ENCODE measurements at places on chromosomes 2 and 18.

- DNase-seq, result no peak
Measured at GRCh38 chr2:127413782-127414637, 4.2 kb upstream of the PROC start.

DNA sequence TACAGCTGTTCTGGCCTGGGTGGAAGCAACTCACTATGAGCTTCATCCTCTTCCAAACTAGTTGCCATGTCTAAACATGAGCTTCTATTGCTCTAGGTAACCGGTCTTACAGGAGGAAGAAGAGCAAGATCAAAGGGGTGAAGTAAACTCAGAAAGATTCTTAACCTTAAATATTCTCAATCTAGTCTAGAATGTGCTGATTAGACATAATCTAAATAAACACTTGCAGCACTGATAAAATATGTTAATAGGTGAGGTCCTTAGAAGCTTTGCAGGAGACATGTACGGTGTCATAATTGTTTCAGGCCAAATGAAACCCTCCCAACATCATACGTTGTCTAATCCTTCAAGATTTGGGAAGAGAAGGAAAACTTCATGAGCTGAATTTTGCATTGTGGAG, 431.6 kb upstream of the FSHR start:
- DNase-seq, result no peak

DNA sequence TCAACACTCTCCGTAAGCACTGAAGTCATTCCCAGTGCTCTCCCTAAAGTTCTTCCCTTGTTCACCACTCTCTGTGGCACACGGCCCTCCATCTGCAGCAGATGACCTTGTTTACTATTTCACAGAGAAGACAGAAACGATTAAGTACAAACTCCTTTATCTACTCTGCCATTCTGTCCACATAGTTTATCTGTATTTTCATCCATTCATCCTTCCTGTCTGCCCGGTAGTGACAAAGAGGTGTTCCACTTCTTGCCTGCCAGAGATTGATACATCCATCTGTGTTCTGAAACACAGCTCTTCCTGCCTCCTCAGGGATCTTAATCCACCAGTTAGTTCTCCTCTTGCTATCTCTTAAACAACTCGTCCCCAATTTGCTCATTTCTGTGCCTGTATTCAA, 77.9 kb upstream of the CD226 start:
- DNase-seq, result no peak

GRCh38 chr2:132651115-132652045, 18.6 kb downstream of the LYPD1 start:
- DNase-seq, result no peak

- DNase-seq, result no peak
Measured at GRCh38 chr2:238574490-238575271, 148.0 kb downstream of the ASB1 start.

DNA sequence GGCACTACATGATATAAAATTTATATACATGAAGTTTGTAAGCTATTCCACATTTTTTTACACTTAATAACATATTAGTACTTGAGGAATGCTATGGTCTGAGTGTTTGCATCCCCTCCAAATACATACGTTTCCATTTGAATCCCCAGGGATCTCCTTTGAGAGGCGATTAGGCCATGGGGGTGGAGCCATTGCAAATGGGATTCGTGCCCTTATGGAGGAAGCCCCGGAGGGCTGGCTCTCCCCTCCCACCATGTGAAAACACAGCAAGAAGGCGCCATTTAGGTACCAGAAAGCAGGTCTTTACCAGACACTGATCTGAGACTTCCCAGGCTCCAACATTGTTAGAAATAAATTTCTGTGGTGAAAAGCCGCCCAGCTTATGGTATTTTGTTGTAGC, 20.8 kb upstream of the MBP start:
- no peak for DNase-seq

- DNase-seq, result no peak
Measured at GRCh38 chr18:3723554-3723953, 273.6 kb downstream of the TGIF1 start.

DNA sequence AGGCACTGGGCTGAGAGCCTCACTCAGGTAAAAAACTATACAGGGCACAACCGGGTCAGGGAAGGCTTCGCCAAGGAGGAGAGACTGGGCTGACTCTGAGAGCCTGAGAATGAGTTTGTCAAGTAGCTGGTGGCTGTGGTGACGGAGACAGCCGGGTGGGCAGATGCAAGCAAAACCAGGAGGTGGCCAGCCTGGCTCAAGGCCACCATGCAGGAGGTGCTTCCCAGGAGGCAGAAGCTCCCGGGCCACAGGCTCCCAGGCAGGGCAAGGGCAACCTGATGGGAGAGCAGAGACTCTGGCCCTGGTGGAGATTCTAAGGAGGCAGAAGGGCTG, 2.9 kb upstream of the INHBB start:
- DNase-seq, result no peak

DNA sequence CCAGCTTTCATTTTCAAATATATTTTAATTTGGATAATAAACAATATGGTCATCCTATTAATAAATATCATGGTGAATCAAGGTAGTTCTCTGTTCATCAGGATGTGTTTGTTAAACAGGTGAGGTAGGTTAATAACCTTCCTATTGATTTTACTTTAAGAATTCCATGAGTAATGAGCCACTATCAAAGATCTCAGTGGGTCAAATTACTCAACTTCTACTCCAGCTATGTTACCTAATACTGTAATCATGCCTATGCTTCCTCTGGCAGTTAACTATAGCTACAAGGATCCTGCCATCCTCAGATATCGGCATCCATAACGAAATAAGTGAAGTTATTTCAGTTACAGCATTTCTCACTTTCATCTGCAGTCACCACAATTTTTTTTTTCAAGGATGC, 289.6 kb upstream of the SLC8A1 start:
- DNase-seq, result no peak

- DNase-seq, result no peak
Measured at GRCh38 chr2:185433824-185434223, 304.8 kb upstream of the FSIP2 start.

DNA sequence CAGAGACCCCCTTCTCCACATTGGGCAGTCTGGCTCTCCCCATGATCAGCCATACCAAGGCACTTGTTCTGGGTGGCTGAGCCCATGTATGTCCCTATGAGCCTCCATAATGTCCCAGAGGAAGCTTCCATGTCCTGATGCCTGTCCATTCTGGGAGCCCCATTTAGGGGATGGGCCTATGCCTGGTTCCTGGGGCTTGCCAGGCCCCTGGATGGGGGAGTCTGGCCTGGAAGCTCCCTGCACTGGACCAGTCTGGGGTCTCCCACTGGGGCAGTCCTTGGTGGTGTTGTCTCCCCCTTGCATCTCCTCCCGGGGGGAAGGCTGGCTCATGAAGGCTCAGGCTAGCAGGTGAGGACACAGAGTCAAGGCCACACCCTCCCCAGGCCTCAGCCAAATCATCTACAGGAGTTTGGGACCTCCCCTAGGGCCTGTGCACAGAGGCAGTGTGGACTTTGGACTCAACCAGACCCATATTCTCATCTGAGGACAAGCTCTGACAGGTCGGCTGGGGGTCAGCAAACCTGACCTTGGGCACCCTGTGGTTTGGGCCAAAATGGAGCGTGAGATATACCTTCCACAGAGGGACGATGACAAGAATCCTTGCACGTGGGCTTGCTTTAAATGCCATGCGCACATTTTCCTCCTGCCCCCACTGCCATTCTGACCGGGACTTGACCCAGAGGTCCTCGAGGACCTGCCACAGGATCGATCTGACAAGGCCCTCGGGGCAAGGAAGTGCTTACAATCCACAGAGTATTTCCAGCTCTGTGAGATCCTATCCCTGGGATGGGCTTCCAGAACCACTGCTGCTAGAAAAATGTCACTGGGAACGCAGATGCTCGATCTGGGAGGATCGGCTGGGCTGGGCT, 38.8 kb downstream of the INHBB start:
- DNase-seq, result no peak

GRCh38 chr2:201269764-201270163, 9.4 kb downstream of the CASP8 start:
- DNase-seq, result no peak

DNA sequence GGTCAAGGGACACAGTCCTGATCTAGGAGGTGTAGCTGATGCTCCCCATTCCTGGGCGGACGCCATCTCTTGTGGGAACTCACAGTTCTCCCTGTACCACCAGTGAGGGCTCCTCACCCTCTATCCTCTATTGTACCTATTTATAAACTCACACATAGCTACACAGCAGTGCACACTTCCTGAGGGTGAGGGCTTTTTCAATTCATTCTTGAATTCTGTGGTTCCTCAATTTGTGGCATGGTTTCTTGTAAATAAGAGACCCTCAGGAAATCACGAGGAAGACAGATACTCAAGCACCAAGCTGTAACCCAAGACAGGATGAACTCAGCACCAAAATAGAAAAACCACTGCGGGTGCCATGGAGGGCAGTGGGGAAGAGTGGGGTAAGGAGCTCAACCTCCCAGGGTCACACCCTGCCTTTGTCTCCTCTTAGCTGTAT, 245.9 kb upstream of the PXDN start:
- DNase-seq, result no peak

- DNase-seq, result no peak
Measured at GRCh38 chr18:73614812-73615211, 532.8 kb downstream of the FBXO15 start.

DNA sequence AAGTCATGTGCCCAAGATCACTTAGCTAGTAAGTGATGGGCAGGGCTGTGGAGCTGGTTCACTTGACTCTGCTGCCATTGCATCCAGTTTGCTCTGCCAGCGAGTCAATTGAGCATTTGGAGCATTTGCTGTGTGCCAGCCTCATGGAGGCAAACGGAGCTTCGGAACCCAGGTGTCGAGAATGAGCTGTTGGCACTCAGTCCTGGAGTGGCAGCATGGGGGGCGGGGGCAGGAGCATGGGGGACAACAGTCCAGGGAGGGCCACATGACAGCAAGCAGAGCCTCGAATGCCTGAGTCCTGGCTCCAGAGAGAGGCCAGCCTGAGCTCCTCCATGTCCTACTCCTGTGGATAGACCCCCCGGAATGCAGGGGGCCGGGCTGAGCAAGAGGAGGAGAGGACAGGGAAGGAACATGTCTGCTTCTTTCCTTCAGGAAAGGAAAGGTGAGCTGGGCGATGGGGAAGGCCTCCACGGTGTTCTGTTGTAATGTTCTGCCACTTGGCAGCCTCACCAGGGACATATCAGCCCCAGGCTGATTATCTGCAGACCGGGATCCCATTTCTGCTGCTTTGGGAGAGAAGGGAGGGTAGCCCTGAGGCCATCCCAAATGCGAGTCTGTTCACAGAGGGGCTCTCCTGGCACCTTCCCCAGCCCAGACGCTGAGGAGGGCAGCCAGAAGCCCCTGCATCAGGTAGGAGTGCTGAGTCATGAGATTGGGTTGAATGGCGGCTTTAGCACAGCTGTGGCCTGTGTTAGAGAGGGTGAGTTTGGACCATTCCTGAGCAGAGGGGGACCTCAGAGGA, 59.6 kb downstream of the HPCAL1 start:
- DNase-seq, result no peak

DNA sequence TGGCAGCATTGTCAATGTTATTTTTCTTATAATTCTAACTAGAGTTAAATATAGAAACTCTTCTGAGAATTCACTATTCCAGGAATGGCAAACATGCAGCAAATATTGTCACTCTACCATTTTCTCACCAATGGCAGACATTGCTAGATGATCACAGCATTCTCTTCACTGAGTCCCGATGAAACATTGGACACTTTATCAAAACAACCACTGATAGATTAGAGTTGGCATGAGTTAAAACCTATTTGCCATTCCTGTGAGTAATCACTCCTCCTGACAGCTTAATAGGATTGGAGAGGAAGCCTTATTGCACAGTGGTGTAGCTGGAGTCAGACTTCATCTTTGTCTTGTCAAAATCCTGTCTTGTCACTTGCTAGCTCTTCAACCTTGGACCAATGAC, 163.9 kb upstream of the THUMPD2 start:
- no peak for DNase-seq

DNA sequence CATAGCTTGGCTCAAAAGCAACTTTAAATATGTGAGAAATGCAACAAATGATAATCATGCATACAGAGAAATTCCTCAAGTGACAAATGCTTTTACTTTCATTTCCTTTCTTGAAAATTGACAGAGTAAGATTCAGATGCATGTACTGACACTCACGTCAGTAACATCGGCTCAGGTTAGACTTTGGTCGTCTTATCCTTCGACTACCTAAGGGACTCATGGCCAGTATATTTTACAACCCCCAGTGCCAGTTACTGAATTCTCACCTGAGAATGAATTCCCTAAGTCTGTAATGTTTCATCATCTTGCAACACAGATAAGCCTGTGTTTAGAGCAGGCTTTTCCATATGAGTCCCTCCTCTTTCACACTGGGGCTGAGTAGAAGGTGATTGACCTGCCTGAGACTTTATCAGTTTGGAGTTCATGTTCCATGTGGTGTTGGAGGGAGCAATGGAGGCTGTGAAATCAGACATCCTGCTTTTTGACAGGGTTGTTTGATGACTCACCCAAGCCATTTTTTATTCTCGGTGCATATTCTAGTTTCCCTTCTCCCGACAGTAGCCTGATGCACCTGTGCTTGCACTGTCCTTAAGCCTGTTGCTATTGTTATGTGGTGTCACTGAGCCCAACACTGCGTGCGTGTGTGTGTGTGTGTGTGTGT, 30.5 kb upstream of the ATP8B1 start:
- DNase-seq, result no peak

DNA sequence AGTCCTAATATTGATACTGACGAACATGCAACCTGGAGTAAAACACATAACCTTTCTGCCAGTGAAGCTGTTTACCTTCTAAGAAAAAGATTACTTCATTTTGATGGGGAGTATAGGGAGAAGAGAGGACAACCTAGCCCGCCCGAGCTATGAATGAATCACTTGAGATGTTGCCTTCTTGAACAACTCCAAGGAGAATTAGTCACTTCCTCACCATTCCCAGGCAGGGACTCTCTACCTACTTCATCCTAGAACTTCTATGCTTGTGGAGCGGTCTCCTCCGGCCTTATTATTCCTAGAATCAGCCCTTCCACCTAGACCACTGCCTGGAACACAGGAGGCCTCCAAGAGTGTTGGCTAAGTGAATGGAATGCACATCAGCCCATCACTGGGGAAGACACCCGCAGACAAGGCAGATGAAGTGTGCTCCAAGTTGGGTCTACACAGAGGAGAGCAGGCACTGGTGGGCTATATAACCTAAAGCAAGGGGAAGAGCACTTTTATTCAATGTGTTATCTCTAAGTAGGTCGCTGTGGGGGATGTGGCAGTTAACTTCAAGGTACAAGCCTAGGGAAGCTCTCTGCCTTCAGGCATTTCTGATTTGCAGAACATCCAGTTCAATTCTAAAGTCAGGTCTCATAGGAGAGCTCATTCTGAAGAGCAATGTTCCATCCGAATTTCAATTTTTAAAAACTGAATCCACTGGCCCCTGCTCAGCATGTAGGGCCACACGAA, 57.4 kb downstream of the STK39 start:
- no peak for DNase-seq

- DNase-seq, result no peak
Measured at GRCh38 chr18:29664278-29665036, 1378.1 kb downstream of the DSC3 start.

GRCh38 chr18:24613896-24614640, 153.6 kb downstream of the HRH4 start:
- no peak for DNase-seq

- no peak for DNase-seq
Measured at GRCh38 chr2:168603439-168603961, 147.4 kb downstream of the CERS6 start.

Measured in CD4-positive, alpha-beta T cell treated with Interferon gamma for 1 hour (primary cell).